Fibroblast of mammary gland (primary cell): ENCODE measurements at places on chromosomes 2 and 18.

GRCh38 chr2:209387389-209387788 is 36.5 kb upstream of the MAP2 start:
- DNase-seq = no peak

DNA sequence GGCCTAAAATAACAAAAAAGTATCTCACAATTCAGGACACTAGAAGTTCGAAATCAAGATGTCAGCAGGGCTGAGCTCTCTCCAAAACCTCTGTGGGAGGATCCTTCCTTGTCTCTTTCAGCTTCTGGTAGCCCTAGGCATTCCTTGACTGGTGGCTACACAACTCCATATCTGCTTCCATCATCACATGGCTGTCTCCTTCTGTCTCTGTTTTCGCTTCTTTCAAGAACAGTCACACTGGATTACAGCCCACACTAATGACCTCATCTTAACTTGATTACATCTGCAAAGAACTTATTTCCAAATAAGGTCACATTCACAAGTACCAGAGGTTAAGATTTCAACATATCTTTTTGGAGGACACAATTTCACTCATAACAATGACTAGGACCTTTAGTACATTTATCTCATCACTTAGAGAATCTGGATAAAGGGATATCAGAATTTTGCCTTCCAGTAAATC is 275.2 kb downstream of the IRS1 start:
- DNase-seq = peak; percentile 97

GRCh38 chr18:62784966-62785413 is 69.6 kb downstream of the PHLPP1 start:
- DNase-seq = peak; percentile 78

DNA sequence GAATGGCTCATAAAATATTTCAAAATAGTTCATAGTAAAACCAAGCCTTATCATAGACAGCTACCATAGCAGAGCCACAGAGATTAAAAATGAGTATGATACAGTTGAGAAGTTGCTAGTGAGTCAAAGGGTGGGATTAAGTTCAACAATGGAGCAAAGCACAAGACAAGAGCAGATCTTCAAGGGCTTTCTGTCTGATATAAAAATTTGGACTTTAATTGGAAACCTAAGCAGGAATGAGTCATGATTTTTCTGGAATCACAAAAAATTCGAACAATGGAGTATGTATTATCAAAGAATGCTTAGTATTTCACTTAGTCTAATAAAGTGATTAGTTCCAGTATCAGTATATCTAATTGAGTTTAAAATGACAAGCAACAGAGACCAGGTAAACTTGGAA is 487.3 kb upstream of the NETO1 start:
- DNase-seq = no peak

GRCh38 chr2:219744600-219744999 is 117.2 kb downstream of the SLC4A3 start:
- DNase-seq = no peak

GRCh38 chr2:12796657-12797056 is 79.9 kb downstream of the TRIB2 start:
- no peak for DNase-seq

GRCh38 chr2:221570321-221570935 is 1.7 kb downstream of the EPHA4 start:
- DNase-seq = peak; percentile 31

DNA sequence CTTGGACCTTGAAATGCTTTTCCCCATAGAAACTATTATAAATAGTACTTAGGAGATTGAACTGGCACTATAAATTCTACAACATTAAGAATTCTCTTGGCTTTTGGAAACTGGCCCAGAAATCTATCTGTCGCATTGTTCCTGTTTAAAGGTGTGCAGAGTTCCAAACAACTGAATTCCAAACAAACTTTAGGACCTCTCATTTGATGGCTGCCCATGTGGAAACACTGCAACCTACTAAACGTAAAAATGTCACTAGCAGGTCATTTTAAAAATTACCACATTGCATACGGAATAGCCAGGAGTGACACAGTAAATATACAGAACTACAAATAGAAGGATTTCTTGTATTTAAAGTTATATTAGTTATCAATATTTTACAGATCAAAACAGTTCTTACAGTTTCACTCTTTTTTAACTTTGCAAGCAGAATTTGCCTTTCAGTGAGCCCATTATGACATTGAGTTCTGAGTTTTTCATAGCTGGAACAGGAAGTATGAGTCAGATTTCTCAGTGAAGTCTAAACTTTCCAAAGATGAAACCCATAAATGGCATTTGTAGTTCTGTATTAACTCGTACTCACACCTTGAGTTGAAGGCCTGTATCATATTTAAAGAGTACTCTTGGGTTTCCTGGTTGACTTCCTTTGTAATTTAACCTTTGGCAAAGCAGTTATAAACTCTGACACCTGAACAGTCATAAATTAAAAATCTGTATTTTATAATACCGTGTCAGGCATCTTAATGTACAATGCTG is 142.3 kb upstream of the BOD1L2 start:
- DNase-seq = peak; percentile 56

DNA sequence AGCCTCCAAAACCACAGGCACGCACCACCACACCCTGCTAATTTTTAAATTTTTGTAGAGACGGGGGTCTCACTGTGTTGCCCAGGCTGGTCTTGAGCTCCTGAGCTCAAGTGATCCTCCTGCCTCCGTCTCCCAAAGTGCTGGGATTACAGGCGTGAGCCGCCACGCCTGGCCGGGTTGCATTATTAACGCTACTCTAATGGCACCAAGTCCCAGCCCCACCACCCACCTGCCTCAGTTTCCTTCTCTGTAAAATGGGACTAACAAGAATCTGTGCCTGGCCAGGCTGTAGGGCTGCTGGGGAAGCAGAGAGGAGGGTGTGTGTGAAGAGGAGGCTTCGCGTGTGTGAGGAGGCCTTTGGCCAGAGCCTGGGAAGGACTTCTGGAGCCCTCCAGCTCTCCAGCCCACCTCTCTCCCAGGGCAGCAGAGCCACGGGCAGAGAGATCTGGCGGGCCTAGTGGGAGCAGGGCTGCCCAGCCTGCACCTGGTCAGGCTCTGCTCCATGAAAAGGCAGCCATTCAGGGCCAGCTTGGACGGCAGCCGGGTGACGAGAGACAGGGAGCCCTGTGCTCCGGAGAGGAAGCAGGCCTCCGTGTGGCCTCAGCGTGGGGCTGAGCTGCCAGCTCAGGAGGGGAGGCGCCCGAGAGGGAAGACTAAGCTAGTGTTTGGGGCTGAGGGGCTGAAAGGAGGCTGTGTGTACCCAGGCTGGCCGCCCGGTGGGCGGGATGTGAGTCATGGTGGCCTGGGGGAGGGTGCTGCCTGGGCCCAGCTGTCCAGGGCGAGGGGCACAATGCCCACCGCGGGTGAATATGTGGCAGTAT is 7.4 kb upstream of the B3GNT7 start:
- DNase-seq = peak; percentile 43

DNA sequence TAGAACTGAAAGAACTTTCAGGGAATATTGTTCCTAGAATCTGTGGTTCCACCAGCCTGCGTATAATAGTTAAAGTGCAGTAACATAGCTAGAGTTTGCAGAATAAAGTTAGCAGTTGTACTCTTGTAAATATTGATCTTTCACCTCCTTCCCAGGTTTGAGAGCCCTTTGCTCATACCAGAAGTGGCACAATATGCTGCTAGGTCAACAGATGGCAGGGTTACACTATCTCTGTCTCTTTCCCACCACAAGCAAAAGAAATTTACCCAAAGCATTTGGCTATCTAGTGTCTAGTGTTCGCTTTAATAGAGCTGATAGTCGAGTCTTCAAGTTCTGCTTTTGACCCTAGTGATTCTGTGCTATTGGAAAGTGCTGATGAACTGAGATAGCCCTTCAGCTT is 119.0 kb upstream of the KLHL14 start:
- no peak for DNase-seq

- DNase-seq = no peak
Measured at GRCh38 chr2:137051778-137052398, 286.5 kb downstream of the THSD7B start.

GRCh38 chr2:29528891-29529520 is 392.4 kb downstream of the ALK start:
- DNase-seq = peak; percentile 64

DNA sequence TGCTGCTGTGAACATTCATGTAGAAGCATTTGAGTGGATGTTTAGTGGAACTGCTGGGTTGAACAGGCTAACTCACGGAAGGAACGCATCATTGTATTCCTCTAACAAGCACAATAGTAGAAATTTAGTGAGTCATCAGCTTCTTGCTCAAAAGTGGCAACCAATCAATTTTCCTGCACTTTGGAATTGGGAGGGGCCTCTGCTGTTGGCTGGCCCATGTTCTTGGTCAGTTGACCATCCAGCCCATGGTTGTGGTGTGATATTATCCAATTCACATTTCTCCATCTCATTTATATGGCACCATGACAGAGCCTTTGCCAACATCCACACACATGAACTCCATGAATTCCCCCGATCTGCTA is 95.0 kb downstream of the TNFRSF11A start:
- DNase-seq = peak; percentile 58

- DNase-seq = no peak
Measured at GRCh38 chr2:175676813-175677212, 325.3 kb downstream of the LNPK start.

DNA sequence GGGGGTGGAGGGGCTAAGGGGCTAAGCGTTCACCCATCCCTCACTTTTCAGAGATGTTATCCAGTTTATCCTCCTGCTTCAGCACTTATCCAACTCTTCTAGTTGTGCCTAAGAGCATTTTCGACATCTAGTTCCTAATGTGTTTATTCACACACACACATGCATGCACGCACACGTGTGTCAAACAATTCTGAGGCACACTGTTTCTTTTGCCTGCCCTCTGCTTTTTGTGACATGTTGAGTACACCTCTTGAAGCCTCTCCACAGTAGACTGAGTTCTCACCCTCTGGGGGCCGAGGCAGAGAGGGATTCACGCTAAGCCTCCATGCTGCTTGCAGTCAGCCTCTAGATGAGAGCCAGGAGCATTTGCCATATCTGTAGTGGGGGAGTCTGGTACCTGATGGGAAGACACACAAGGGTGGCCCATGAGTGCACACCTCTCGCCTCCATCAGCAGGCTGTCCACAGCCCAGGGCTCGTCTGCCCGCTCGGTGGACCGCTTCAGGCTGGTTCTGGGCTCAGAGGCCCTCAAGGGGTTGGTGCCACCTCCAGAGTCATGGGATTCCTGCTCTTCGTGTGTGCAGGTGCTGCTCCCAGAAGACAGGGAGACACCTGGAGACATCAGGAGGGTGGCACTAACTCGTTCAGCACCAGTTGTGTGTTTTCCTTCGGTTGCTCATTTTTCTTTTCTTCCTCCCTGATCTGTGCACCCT is 11.9 kb downstream of the TWIST2 start:
- no peak for DNase-seq

DNA sequence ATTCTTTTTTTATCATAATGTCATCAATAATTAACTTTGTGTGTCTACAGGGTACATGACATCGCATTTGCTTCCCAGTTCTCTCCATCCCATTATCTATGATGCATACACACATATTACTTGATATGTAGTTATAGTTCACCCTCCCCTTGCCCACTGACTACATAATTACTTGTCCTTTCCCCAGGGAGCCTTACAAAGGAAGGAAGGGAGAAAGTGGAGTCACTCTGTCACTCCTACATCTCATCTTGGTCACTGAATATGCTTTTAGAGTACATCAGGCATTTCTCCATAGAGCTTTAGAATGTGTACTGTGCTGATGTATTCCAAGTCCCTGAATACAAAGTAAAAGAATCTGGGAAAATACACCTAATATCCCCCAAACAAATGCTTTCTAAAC is 6.0 kb upstream of the DTNA start:
- DNase-seq = no peak

GRCh38 chr2:208012449-208012848 is 12.9 kb downstream of the PLEKHM3 start:
- no peak for DNase-seq

DNA sequence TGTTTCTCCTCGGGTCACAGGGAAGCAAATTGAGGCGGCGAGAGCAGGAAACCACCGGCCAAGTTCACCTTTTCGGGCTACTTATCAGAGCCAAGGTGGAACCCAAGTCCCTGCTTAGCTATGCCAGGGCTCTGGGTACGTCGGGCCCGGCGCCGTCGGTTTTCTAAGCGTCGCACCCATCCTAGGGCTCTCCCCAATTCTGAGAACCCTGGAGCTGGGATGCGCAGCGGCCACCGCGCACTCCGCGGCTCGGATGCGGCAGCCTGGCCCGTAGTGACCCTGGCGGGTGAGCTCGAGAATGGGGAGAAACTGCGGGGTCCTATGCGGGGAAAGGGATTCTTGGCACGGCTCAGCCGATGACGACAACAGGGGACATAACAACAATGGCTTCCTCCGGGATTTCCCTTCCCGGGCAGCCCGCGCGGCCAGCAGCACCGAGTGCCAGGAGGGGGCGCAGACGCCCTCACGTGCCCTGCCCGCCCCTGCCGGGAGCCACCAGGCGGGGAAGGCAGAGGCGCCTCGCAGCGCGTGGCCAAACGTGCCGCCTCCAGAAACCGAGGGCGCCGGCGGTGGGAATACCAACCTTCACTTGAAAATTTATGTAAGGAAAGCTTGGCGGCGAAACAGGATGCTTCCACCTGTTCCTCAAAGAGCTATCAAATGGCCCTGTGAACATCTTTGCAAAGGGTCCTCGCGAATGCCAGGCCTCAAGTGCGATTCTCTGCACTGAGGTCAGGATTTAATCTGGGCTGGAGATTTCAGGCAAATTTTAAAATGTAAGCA is 2.1 kb upstream of the SLC30A3 start:
- DNase-seq = peak; percentile 26

DNA sequence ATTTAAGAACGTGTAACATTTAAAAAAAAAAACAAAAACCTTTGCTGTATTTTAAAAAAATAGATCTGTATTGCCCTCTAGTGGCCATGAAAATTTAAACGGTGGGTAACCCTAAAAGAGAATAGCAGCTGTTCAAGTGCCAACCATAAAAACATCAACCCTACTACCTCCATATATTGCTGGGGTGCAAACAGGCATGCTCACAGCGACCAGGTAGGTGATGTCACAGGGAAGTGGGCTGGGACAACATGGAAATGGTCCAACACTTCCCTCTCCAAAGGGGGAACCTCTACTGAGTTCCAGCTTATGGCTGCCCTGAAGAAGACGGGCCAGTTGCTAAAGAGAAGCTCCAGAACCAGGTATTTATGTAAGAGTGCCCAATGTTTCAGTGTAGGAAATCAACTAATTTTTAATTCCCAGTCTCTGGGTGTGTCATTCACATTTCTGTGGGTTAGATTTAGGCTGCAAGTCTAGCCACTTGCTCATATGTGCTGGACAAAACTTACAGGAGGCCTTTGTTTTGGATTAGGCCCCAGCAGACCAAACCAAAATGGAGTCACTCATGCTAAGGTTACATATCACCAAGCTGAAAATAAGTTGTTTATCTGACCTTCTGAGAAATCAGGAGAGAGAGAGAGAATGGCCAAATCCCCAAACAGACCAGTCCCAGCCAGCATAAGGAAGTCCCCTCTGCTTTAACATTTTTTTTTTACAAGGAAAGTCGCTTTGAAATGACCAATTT is 54.5 kb downstream of the SKA1 start:
- peak; percentile 25 for DNase-seq

DNA sequence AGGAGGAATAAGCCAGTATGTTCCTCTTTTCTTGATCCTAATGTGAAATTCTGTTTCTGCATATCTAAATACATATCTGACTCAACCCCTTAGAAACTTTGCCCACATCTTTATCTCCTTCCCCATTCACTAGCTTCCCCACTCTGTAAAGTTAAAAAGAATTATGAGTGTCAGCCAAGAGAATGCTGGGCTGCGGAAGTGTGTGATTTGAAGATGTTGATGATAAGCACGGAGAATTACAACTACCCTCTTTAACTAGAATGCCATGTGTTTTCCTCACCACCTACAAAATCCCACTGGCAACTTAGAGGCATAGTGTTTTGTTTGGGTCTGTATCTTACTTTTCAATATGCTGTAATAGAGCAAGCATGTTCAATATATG is 490.4 kb upstream of the FANCL start:
- no peak for DNase-seq

GRCh38 chr18:13566941-13567746 is 159.2 kb downstream of the FAM210A start:
- DNase-seq = no peak
